Osteocyte (in vitro differentiated cells): ENCODE measurements at places on chromosomes 11 and 22. TPM values are rescaled to one million over a fixed set of nuclear protein-coding genes. Genes with fewer than 3 reads are reported as not detected.

Gene ADAMTS15
- 78.8 and 81.6 TPM in 2 replicates for total RNA-seq

Gene TSSK2
- total RNA-seq = not detected in 2 replicates

Gene APOBEC3B
- 4.2 and 4.9 TPM in 2 replicates for total RNA-seq

Gene TSGA10IP
- not detected in 2 replicates for total RNA-seq

Gene OR5D18
- not detected in 2 replicates for total RNA-seq

Gene LIPT2
- total RNA-seq = 1.6 and 3.5 TPM in 2 replicates

Gene SHISAL1
- total RNA-seq = 5.0 and 6.1 TPM in 2 replicates

Gene VPS51
- 122 and 127 TPM in 2 replicates for total RNA-seq

Gene DGCR6
- 4.3 and 5.2 TPM in 2 replicates for total RNA-seq

Gene EIF4G2
- 966 and 977 TPM in 2 replicates for total RNA-seq

Gene AIFM3
- 0.65 and 0.99 TPM in 2 replicates for total RNA-seq

Gene PHRF1
- total RNA-seq = 31.5 TPM in 2 replicates

Gene GPR83
- total RNA-seq = not detected in 2 replicates

Gene ASPHD2
- total RNA-seq = 4.5 and 4.9 TPM in 2 replicates

Gene SPI1
- total RNA-seq = not detected in 2 replicates

Gene CASP4
- 25.1 and 25.8 TPM in 2 replicates for total RNA-seq

Gene MEN1
- 27.1 and 29.2 TPM in 2 replicates for total RNA-seq

Gene HIPK3
- total RNA-seq = 78.8 and 80.7 TPM in 2 replicates

Gene ROM1
- total RNA-seq = 3.3 and 4.4 TPM in 2 replicates

Gene CD44
- 283 and 309 TPM in 2 replicates for total RNA-seq

Gene GAB4
- not detected in 2 replicates for total RNA-seq

Gene FIBIN
- 45.4 and 47.9 TPM in 2 replicates for total RNA-seq

Gene ROBO4
- 0.56 TPM in 1 of 2 replicates, not detected in the other for total RNA-seq

Gene DNAL4
- 16.4 and 17.0 TPM in 2 replicates for total RNA-seq

Gene TMEM191B
- 0.70 TPM in 1 of 2 replicates, not detected in the other for total RNA-seq

Gene TMEM121B
- 0.37 and 0.48 TPM in 2 replicates for total RNA-seq

Gene GDPD4
- not detected in 2 replicates for total RNA-seq

Gene NCF4
- total RNA-seq = not detected in 2 replicates

Gene CD3E
- total RNA-seq = not detected in 2 replicates

Gene EFCAB6
- total RNA-seq = 1.4 and 1.5 TPM in 2 replicates

Gene MUC5B
- total RNA-seq = not detected in 2 replicates

Gene PDGFD
- total RNA-seq = 2.2 and 3.6 TPM in 2 replicates

Gene CCDC87
- 0.19 and 0.39 TPM in 2 replicates for total RNA-seq

Gene ABCC8
- not detected in 2 replicates for total RNA-seq
